ENCODE measurements at places on chromosomes 5 and 9.

GRCh38 chr5:68730220-68730978 lies 363.4 kb upstream of the SLC30A5 start:
- no peak overlapping the region for H3K4me3 ChIP-seq
- H3K27me3 ChIP-seq = no peaks in the 10 kb centered on the region
- no peak for DNase-seq
- H3K36me3 ChIP-seq = no peaks in the 10 kb centered on the region
- H3K4me1 ChIP-seq = peaks cover 5% of the 10 kb centered on the region
- peak overlapping the region; percentile 77 for H3K27ac ChIP-seq

DNA sequence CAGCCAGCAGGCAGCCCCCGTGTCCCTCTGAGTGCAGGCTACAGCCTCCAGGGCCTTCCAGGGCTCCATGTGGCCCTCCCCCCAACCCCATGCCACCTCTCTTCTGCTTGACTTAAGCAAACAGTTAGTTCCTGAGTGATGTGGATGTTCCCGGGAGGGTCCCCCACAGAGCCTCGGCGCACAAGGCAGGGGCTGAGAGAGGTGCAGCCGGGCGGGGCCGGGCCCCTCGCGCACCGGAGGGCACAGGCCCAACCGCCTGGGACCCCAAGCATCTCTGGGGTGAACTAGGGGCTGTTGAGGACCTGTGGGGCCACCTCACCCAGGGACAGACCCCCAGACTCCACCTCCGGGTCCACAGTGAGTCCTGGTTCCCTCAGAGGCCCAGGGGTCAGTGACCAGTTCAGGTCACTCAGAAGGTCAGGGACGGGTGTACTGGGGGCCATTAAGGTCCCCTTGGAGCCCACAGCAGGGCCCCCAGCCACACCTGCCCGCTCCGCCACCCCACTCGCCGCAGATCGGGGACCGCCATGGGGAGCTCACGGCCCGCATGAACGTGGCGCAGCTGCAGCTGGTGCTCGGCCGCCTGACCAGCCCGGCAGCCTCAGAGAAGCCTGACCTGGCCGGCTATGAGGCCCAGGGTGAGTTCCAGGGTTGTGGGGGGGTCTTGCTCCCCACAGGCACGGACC lies 13.2 kb downstream of the GPSM1 start:
- no peaks in the 10 kb centered on the region for H3K36me3 ChIP-seq
- DNase-seq = no peak
- peaks cover 35% of the 10 kb centered on the region for H3K4me1 ChIP-seq
- H3K27me3 ChIP-seq = no peaks in the 10 kb centered on the region

DNA sequence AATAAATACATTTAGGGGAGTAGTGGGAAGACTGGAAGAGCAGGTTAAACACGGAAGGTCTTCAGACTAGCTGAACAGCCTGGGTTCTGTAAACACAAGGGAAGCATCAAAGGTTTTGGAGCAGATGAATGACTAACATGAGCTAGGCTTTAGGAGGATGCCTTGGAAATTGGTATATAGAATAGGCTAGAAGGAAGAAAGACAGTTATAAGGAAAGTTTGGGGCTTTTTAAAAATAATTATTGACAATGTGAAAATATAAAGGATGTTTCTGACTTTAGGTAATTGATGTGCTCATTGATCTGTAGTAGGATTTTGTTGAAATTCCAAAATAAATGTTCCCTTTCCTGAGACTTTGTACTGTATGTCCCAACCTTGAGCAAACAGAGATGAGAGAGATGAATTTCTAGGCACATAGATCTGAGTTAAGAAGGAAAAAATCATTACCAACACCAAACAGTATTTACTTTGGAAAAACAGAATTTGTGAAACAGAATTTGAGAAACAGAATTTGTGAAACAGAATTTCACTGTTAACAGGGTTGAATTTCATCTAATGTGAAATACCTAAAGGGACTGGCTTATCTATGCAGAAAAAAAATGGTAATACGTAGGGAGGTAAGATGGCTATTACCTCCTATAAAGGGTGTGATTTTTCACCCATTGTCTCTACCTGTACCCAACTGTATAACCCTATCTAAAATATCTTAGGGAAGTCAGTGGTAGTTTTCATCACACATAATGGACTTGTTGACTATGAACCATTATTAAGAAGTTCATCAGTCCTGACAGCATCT lies 28.8 kb downstream of the SKP2 start:
- no peaks in the 10 kb centered on the region for H3K4me1 ChIP-seq
- H3K36me3 ChIP-seq = peaks cover 12% of the 10 kb centered on the region
- no peak overlapping the region for H3K27ac ChIP-seq
- H3K4me3 ChIP-seq = no peak overlapping the region

GRCh38 chr5:82684659-82685058 lies 392.5 kb downstream of the TMEM167A start:
- no peaks in the 10 kb centered on the region for H3K27me3 ChIP-seq
- no peak for DNase-seq
- no peak overlapping the region for H3K4me3 ChIP-seq
- no peaks in the 10 kb centered on the region for H3K4me1 ChIP-seq
- H3K36me3 ChIP-seq = no peaks in the 10 kb centered on the region

DNA sequence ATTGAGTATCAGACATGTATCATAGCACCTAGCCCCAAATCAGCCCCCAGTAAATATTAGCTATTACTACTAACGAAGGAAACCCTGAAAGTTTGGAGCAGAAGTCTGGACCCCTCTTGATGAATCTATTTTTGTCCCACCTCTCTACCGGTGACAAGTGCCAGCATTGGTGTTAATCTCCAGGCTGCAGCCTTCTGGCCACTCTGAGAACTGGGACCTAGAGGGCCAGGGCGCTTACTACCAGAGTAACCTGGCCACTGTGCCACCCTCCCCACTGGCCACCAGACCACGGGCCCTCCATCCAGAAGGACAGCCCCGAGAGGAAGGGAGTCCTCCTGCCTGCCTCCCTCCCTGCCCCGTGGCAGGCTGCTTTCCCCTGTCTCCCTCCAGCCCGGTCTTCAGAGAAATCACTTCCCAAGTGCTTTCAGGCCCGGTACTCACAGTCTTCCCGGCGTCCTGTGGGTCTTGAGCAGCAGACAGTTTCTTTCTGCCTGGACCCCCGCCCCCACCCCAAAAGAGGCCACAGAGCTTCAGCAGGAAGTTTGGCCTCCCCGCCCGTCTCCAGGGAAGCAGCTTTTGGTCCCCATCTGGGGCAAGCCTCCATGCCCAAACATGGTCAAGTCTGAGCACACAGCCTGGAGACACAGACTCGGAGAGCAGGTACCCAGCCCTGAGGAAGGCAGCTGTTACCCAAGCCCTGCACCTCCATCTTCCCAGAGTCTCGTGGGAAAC lies at the start of gene KCNMB1:
TSS of gene KCNMB1 (minus strand) at position 550 of the 732 bp plus-strand sequence. CDS start 3,920 bp downstream, outside the sequence.
- no peaks in the 10 kb centered on the region for H3K27me3 ChIP-seq
- peaks cover 14% of the 10 kb centered on the region for H3K4me1 ChIP-seq
- H3K27ac ChIP-seq = no peak within 1 kb of the TSS
- H3K4me3 ChIP-seq = peak within 1 kb of the TSS; percentile 47

- no peak overlapping the region for H3K4me3 ChIP-seq
- H3K27ac ChIP-seq = no peak overlapping the region
- no peaks in the 10 kb centered on the region for H3K27me3 ChIP-seq
- DNase-seq = no peak
- H3K4me1 ChIP-seq = no peaks in the 10 kb centered on the region
- no peaks in the 10 kb centered on the region for H3K36me3 ChIP-seq
These were observed 12.6 kb downstream of the HK3 start for GRCh38 chr5:176886336-176887251.

DNA sequence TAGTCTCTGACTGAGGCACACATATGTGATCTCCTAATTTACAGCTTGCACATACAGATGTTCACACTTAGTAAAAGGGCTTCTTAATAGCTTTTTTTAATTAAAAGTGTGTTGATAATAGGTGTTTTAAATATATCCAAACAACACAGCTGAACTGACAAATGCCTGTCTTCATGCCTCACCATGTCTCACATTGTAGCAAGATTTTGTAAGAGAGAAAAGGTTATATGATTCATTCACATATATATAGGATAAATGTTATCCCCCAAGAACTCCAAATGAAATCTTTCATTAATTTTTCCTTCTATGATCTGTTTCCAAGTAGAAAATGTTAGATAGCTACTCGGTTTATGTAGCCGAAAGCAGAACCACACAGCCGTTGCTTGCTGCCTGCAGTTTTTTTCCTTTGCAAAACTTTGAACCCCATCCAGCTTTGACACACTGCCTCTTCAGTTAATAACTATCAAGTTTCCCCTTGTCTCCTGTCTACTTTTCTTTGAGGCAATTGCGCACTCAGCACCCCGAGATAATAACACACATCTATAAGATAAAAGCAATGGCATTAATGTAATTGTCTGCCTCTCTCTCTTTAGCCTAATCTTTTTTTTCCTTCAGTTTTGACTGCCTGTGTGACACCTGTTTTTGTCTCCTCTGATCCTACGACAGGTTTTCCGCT lies 299.2 kb downstream of the BNC2 start:
- no peak for DNase-seq
- H3K4me1 ChIP-seq = no peaks in the 10 kb centered on the region
- H3K27me3 ChIP-seq = no peaks in the 10 kb centered on the region
- H3K27ac ChIP-seq = no peak overlapping the region

GRCh38 chr5:97400537-97400936 lies 217.5 kb upstream of the RIOK2 start:
- H3K27me3 ChIP-seq = no peaks in the 10 kb centered on the region
- H3K4me3 ChIP-seq = no peak overlapping the region
- no peak overlapping the region for H3K27ac ChIP-seq
- H3K36me3 ChIP-seq = no peaks in the 10 kb centered on the region

DNA sequence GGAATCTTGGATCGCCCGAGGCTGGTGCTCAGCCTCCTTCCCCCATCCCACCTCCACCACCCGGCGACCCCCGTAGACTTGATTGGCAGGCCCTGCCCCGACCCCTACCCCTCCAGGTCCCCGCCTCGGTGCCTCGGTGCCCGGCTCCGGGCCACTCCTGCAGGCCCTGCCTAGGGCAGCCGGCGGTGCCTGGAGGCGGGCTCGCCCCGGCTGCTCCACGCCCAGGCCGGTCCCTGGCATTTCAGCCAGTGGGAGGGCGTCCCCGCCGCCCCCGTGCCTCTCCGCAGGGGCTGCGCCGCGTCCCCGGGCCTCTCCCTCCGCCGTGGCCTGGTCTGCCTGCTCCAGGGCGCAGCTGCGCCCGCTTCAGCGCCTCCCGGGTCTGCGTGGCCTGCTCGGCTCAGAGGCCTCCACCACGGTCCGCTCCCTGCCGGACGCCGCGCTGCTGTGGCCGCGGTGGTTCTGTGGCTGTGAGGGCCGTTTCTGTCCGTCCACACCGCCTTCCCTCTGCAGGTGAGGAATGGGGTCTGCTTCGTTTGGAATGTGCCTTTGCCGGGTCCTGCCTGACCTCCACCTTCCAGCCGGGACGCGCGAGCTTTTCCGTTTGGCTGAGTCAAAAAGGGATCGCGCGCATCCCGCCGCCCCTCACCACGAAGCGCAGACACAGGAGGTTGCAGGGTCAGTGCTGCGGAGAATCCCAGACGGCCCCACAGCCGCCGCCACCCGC lies 48.3 kb upstream of the IRX4 start:
- peak overlapping the region; percentile 58 for H3K4me3 ChIP-seq
- H3K27me3 ChIP-seq = peaks cover 16% of the 10 kb centered on the region
- H3K36me3 ChIP-seq = no peaks in the 10 kb centered on the region
- H3K4me1 ChIP-seq = no peaks in the 10 kb centered on the region

- H3K27ac ChIP-seq = no peak overlapping the region
- DNase-seq = no peak
- H3K4me3 ChIP-seq = no peak overlapping the region
- no peaks in the 10 kb centered on the region for H3K4me1 ChIP-seq
- no peaks in the 10 kb centered on the region for H3K27me3 ChIP-seq
- H3K36me3 ChIP-seq = no peaks in the 10 kb centered on the region
These were observed 57.5 kb downstream of the PSAT1 start for GRCh38 chr9:78354324-78354973.

DNA sequence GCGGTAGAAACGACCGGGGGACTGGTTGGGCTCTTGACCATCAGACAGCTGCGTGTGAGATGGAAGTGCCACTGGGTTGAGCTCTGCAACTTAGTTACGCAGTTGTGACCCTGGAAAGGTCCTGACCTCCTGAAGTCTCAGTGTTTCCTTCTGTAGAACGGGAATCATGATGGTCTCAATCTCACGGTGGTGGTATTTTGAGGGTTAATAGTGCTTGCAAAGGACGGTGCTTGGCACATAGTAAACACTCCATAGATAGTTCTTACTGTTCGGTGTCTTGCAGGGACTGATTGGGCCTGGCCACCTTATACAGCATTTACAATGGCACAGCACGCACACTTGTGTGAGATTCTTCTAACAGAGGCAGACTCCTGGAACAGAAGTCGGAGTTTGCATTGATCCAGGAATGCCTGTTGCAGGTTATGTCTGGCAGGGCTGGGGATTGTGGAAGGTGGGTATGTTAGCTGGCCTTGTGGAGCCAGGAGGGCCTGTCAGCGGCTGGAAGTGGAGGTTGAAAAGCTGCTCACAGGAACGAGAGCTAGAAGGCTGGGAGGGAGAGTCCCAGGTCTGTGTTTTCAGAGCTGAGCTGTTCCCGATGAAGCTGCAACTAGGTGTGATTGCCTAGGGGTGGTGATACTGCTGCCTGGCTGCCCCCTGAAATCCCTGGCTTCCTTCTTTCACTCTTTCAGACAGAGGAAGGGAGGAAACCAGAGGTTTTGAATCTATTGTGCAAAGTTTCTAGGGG lies 962 bp upstream of the TXN start:
- H3K4me1 ChIP-seq = peaks cover 52% of the 10 kb centered on the region
- H3K27ac ChIP-seq = peak overlapping the region; percentile 54
- peak overlapping the region; percentile 47 for H3K4me3 ChIP-seq
- no peaks in the 10 kb centered on the region for H3K27me3 ChIP-seq
- no peaks in the 10 kb centered on the region for H3K36me3 ChIP-seq

DNA sequence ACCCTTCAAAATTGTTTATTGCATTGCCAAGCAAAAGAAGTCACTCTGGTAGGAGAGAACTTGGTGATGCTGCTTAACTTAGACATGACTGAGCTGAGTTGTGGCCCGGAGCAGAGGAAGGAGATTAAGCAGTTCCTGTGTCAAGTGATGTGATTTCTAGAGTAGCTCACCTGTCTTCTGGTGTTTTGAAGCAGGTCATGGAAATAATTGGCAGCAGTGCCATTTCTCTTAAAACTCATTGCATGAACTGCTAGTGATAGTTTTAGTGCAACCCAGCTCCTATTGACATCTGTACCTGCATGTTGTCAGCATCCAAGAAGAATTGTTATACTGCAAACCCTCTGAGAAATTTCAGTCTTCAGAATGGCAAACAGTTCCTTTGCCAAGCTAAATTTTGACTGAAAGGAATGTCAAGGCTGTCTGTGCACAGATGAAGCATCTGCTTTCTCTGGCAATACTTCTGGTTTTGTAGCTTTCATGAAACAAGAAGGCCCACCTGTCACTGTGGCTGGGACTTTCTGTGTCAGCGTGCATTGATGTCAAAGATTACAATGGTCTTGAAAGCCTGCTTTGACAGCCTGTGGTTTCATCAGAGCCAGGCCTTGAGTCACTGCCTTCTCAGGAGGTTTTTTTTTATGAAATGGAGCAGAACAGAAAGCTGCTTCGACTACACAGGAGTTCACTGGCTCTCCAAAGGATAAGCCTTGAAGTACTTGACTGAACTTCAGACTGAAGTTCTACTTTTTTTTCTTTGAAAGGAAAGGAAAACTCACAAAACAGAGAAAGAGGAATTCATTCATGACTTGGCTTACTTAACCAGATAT lies 90.6 kb downstream of the RALGPS1 start:
- no peaks in the 10 kb centered on the region for H3K27me3 ChIP-seq
- peak overlapping the region; percentile 44 for H3K27ac ChIP-seq
- DNase-seq = no peak
- no peak overlapping the region for H3K4me3 ChIP-seq
